Heart right ventricle (tissue), 16 donors: ENCODE measurements at places on chromosomes 4 and X. TPM values are rescaled to one million over a fixed set of nuclear protein-coding genes. Genes with fewer than 3 reads are reported as not detected.

The OPRPN gene
- not detected for total RNA-seq

- no peak for DNase-seq
These were observed 123.7 kb downstream of the COX18 start for GRCh38 chr4:72945719-72946336.

The ADH1B gene
- total RNA-seq = 111 TPM

- no peak for DNase-seq
These were observed 30.2 kb upstream of the TSPAN5 start for GRCh38 chr4:98688411-98689290.

DNA sequence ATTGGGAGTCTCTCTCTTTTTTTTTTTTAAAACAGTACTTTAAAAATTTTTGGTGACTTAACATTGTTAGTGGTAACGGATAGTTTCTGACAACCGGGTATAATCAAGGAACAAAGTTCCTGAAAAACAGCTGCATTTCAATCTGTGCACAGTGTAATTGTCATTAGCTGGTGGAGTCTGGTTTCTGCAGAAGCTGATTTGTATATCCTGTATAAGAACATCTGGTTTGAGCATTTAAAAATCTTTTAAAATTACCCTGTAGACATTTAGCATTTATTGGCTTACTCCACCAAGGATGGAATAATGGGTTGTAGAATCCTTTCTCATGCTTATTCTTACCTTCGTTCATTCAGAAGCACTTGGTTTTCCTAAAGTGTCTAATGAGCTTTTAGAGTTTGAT is 11.2 kb downstream of the JADE1 start:
- no peak for DNase-seq
